ENCODE measurements at places on chromosomes 12 and 14.

DNA sequence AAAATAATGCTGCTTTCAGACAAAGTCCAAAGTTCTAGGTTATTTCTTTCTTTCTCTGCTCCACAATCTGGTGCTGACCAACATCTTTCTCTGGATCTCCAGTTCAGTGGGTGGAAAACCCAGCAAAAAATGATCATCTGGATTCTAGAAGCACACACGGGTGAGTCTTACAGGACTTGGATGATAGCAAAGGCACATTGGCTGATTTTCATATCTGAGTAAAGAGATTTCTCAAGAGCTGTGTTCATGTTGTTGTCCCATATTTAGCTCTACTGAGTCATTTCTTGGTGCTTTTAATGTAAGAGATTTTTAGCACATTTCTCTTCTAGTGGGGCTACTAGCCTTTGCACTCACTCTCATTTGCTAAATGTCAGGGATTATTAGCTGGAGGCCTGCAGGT is 336.7 kb downstream of the GALC start:
- DNase-seq = no peak

DNA sequence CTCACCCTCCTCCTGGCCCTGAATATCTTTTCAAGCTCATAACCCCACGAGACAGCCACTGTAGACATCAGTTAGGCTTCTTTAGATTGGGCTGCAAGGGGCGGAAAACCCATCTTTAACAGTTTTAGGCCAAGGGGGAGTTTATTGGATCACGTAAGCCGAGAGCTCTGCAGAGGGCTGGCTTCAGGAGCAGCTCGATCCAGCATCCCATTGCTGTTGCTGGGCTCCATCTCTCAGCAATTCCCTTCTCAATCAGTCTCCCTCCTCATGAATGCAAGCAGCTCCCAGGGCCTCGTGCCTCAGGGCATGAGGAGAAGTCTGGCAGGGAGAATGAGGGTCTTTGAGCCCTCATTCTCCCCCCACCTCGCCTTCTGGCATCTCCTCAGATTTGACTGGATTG is 59.4 kb downstream of the ADGRD1 start:
- no peak for DNase-seq

DNA sequence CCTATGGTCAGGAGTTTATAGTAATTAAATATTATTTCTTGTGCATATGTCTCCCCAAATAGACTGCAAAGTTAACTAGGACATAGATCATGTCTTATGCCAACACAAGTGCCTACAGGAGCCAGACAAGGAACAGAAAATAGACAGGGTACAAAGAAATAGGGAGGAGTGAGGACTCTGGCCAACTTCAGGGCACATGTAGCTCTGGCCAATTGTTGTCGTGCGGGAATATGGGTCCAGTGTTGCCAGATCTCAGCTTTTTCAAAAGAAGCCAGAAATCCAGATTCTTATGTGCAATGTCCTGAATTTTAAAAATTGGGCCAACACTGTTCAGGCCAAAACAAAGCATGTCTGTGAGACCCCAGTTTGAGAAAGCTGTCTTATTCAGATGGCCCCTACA is 68.7 kb downstream of the RFX4 start:
- DNase-seq = no peak

DNA sequence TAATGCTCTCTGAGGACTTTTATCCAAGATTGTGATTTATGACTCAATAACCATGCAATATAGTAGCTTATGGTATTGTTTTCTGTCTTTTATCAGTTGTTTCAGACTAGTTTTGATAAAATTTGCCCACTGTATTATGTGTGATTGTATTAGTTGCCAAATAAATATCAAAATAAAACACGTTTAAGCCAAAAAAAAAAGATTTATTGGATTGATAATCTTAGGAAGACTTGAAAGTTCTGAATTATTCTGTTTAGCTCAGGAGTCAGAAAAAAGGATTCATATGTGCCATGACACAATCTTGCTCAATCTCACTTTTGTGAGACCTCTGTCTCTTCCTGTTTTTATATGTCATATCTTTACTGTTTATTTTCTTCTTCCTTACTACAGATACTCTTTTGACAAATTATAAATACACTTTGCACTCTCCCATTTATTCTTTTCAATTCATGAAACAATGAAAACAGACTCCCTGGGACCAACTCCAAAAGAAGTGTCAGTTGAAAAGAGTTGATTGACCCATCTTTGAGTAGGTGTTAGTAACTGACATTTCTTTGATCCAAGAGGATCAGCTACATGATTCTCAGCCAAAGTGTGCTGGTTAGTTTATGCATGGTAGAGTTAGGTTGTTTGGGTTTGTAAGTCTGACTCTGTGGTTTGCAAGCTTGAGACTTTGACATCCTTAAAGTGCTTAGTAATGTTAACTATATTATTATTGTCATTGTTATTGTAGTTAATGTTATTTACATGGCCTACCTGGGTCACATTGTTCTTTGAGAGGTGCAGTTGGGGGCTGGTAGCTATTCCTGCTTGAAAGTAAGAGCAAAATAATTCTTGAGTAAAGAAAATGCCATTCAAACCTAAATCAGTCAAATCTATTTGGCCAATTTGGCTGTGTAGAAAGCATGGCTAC is 2.5 kb downstream of the OR6C76 start:
- DNase-seq = no peak

GRCh38 chr12:110639336-110640141 is 25.6 kb downstream of the TCTN1 start:
- peak; percentile 37 for DNase-seq

DNA sequence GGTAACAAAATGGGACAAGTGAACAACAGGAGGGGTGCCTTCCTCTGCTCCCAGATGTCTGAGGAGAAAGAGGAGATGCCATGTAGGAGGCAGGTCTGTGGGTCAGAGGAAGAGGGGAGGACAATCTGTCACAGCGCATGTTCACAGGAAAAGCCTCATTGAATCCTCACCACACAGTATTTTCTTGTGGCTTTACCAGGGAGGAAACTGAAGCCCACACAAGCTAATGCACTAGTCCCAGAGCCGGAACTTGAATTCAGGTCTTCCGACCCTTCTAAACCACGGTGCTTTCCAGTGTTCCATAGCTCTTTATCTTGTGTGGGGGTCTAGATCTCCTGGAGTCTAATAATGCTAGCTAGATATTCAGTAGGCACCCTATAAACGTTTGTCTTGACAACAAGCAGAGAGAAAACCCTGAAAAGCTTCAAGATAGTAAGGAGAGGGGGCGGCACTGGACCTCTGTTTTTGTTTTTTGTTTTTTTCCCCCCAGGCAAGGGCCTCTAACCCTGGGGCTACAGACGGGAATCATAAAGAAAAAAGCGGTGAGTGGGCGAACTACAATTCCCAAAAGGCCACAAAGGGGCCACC is 371 bp upstream of the SHMT2 start:
- DNase-seq = no peak

GRCh38 chr12:99619389-99620158 is 28.0 kb upstream of the GARIN6 start:
- DNase-seq = no peak

GRCh38 chr12:65899241-65899640 is 75.0 kb downstream of the HMGA2 start:
- DNase-seq = no peak

DNA sequence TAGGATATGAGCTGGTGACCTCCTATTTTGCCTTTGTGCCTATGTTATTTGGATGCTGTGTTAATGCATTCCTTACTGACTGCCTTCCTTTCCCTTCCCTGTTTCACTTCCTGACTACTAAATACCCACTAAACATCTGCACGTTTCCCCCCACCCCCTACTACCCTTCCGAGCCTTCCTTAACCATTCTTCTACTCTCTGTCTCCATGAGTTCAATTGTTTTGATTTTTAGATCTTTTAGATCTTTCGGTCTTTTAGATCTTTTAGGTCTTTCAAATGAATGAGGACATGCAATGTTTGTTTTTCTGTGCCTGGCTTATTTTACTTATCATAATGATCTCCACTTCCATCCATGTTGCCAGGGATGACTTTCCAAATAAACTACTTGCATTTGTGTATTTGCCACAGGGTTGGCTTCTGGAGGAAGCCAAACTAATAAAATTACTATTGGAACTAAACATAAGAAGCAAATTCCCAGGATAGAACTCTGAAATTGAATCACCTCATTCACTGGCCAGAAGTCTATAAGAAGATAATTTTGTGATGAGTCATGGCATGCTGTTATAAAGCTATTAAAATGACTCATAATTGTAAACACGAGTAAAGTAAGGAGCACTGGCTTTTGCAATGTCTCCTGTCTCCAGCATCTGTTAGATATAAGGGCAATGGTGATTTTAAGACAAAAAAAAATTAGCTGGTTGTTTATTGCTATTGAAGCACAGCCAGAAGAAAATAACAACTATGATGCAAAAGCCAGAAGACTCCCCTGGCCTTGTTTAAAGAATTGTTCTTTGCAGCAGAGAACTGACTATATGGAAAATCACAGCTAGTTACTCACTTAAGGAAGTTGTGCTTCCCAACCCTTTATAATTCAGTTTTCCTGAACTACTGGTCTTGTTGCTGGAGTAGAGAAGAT is 586.3 kb downstream of the LRFN5 start:
- DNase-seq = no peak

GRCh38 chr12:70661466-70662161 is 24.4 kb upstream of the PTPRB start:
- no peak for DNase-seq

DNA sequence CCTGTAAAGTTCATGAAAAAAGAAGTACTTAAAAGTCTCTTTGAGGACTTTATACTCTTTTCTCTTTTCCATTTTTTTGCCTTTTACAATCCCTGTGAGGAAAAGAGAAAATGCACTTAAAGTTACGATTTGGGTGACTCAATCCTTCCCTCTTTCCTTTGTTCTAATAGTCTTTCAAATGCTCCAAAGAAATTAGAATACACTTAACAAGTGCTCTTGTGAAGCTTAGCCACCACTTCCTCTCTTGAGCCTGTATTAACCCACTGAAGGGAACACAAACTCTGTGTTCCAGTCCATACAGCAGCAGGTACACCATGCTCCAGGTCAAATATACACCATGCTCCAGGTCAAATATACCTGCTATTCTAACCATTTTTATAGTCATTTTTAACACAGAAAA is 581.1 kb upstream of the MGAT4C start:
- no peak for DNase-seq

DNA sequence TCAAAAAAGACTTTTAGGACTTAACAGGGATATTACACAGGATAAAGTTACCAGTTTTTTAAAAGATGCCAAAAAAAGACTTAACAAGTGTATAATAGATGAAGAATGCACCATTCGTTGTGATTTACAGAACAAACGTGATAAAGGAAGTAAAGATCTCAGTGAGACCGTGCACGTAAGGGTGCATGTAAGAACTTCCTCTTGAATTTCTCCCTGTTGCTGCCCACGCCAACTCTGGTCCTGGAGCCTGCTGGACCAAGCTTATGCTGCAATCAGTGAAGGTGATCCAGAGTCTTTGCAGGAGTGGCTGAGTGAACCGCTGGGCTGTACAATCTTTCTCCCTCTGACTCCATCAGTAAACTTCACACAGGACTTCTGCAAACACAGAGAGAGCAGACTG is 593.7 kb downstream of the TMEM121 start:
- no peak for DNase-seq

GRCh38 chr12:130337488-130338303 is at the start of gene PIWIL1:
Gene PIWIL1 (plus strand): TSS chr12:130337887. CDS start chr12:130342592, 4,705 bp downstream.
- no peak for DNase-seq

- no peak for DNase-seq
Measured at GRCh38 chr12:118925407-118925806, 55.9 kb upstream of the SRRM4 start.

DNA sequence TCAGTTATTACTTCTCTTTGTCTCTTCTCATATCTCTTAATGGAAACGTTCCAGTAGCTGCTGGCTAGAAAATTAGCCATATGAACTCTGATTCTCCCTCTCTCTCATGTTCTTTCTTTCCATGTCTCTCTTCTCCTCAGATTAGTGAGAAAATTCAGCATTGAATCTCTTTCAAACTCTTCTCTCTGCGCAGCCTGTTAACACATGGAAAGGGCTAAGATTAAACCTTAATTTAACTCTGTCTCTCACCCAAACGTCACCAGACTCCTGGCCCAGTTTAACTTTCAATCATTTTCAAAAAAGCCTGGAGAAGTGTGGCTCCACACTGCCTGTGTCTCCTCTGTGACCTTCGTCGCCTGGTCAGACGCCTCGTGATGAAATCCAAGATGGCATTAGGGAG is 1234.2 kb downstream of the BCL11B start:
- DNase-seq = no peak

- DNase-seq = no peak
Measured at GRCh38 chr12:122584177-122584863, 57.3 kb downstream of the KNTC1 start.

GRCh38 chr12:22978962-22979361 is 354.0 kb downstream of the ETNK1 start:
- DNase-seq = no peak

- DNase-seq = no peak
Measured at GRCh38 chr12:94525951-94526350, 66.3 kb upstream of the CEP83 start.

- no peak for DNase-seq
Measured at GRCh38 chr12:78697817-78698415, 166.7 kb upstream of the SYT1 start.

DNA sequence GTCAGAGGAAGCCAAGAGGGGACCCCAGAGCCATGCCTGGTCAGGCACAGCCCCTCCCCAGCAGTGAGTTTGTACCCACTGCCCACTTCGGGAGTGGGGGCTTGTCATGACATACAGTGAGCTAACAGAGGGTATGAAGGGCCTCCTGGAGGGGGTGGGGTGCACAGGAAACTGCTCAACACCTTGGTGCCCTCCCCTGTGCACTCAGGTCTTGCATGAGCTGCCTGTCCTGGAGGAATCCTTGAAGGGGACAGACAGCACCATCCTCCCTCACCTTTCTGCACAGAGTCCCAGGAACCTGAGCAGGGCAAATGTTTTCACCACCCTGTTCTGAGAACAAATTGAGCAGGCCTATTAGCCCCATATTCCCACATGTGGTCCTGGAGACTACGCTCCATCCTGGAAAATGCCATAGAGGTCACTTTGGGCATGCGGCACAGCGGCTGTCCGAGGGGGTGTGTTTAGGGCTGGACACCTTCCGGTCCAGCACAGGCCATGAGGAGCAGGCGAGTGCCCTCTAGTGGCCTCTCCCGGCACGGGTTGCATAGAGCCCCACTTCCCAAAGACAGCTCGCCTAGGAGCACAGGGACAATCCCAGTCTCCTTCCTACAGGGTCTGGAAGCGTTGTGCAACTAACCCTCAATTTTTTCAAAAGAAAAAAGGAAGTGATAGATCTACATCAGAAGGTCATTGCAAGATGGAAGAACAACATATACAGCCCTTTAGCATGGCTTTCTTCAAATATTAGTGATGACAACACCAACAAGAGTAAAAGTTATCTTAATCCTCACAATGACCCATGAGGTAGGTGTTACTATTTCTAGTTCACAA is 31.9 kb upstream of the ZFP36L1 start:
- DNase-seq = peak; percentile 22

GRCh38 chr14:58280954-58281787 is 17.2 kb upstream of the ARID4A start:
- peak; percentile 88 for DNase-seq

- DNase-seq = no peak
Measured at GRCh38 chr12:64883264-64884163, 59.1 kb downstream of the TBC1D30 start.

GRCh38 chr14:100885617-100886016 is 17.9 kb downstream of the RTL1 start:
- no peak for DNase-seq
